IPS DF 6.9 (cell line): ENCODE measurements at places on chromosomes 3 and 15.
A peak's percentile ranks its signal among the peaks of the same experiment; 100 is the strongest.

GRCh38 chr15:99155961-99156443, 51.1 kb downstream of the SYNM start:
- no peak for DNase-seq

GRCh38 chr15:89451846-89452245, 44.5 kb downstream of the RHCG start:
- no peak for DNase-seq

- DNase-seq, result no peak
These were observed 188.4 kb upstream of the PFN2 start for GRCh38 chr3:150158943-150159625.

GRCh38 chr15:101189409-101190091, 62.3 kb downstream of the CHSY1 start:
- no peak for DNase-seq

- no peak for DNase-seq
These were observed 311.1 kb upstream of the THBS1 start for GRCh38 chr15:39269821-39270220.

DNA sequence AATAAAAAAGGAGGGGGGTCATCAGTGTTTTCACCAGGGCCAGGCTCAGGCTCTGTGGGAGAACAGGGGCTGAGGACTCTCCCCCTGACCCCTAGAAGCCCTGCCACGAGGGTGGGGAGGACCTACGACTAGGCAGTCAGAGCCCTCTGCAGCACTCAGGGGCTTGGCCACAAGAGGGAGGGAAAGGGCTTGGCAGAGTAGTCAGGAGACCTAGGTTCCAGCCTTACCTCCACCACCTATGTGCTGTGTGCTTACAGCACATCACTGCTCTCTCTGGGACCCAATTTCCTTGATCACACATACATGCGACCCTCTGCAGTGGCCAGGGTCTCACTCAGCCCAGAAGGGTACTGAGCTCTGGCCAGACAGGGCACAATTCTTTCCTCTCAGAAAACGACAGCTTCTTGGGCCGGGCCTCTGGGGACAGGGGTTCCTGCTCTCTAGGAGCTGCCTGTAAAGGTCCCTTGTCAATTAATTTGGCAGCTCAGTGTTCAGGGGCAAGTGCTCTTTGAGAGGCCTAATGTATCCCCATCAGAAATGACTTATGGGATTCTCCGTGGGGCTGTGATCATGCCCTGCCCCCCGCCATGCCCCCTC, 16.4 kb upstream of the SKIC8 start:
- peak; percentile 48 for DNase-seq

- DNase-seq, result peak; percentile 48
These were observed 336.7 kb upstream of the IGF1R start for GRCh38 chr15:98311566-98312188.

DNA sequence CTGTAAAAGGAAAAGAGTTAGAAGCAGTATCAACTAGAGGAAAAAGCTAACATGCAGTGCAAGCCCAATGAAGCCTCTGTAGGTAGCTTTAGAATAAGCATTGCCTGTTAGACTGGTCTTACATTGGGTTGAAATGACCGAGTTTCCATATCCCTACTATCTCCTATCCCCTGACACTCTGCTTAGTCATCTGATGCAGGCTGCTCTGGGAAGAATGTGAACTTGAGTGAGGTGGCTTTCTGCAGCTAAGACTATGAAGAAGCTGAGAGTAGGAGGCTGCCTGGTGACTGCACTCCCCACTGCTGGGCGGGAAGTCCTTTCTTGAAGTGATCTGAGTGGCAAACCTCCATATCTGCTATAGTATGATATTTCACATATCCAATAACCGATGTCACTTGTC, 64.7 kb downstream of the OXSM start:
- no peak for DNase-seq

- DNase-seq, result no peak
These were observed 29.5 kb downstream of the SIAH2 start for GRCh38 chr3:150733373-150733935.

DNA sequence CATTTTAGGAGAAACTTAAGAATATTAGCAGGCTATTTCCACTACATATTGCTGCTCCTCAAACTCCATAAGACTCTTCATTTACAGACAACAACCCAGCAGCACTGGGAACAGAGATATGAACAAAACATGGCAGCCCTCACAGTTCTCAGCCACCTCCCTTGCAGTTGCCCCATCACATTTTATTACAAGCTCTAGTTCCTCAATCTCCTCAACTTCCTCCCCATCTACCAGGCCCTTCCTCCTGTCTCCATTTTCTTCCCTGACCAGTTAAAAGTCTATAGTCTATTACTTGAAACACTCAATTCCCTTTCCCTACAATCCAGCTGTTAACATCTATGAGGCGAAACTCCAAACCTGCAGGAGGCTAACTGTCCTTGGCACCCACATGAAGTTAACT, 412.5 kb downstream of the TBC1D5 start:
- no peak for DNase-seq

GRCh38 chr15:86221119-86221518, 141.4 kb downstream of the AGBL1 start:
- DNase-seq, result no peak

DNA sequence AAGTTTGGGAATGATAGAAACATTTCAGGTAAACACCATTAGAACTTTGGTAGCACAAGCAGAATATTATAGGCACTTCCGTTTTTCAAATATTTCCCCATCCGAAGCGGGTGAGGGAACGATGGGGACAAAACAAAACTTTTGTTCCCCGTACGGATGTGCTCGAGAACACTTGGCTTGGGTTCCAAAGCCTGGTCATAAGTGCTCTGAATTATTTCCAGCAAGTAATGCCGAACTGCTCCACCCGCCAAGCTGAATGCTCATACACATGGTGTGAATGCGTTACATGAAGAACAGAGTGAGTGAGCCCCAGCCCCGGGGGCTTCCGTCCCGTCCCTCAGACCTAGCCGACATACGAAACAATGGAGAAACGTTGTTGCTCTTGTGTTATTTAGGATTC, 438.2 kb upstream of the ARRDC4 start:
- DNase-seq, result no peak

- no peak for DNase-seq
These were observed 108.7 kb downstream of the ST8SIA2 start for GRCh38 chr15:92502336-92502735.

GRCh38 chr15:101255615-101256241, 3.9 kb upstream of the CHSY1 start:
- DNase-seq, result no peak

DNA sequence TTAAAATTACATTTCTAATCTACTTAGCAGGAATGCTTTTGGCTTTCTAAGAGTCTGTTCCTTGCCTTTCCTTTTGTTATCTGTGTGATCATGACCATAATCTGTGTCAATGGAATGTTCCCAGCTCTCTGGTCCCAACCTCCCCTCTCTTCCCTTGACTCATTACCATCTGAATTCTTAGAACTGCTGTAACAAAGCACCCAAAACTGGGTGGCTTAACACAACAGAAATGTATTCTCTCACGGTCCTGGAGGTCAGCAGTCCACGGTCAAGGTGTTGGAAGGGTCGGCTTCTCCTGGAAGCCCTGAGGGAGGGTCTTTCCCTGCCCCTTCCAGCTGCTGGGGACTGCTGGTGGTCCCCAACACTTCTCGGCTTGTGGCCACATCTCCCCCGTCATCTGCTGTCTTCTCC, 81.1 kb downstream of the LRRK1 start:
- no peak for DNase-seq

GRCh38 chr15:51841406-51842040, 12.1 kb downstream of the TMOD3 start:
- no peak for DNase-seq

GRCh38 chr3:132570016-132570415, 27.1 kb upstream of the ACKR4 start:
- DNase-seq, result no peak

GRCh38 chr15:63461230-63461985, 43.0 kb upstream of the USP3 start:
- no peak for DNase-seq

DNA sequence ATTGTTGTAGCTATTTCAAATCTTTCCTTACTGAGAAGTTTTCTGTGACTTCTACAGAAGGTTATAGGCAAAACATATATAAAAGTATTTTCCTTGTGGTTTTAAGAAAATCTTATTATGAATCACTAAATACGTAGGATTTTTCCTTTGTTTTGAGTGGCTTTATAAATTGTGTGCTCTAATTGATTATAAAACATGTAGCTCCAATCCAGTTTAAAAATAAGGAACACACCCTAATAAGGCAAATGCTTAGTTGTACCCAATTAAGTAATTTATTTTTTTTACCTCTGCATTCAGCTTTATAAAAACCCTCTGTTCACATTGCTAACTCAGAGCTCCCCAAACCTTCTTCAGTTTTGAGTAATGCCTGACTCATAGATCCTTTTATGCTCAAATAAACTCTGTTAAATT, 408.0 kb downstream of the NAALADL2 start:
- DNase-seq, result no peak

GRCh38 chr15:50053055-50053856, 65.8 kb downstream of the ATP8B4 start:
- no peak for DNase-seq

GRCh38 chr3:158725348-158726011, 6.8 kb downstream of the RARRES1 start:
- no peak for DNase-seq

DNA sequence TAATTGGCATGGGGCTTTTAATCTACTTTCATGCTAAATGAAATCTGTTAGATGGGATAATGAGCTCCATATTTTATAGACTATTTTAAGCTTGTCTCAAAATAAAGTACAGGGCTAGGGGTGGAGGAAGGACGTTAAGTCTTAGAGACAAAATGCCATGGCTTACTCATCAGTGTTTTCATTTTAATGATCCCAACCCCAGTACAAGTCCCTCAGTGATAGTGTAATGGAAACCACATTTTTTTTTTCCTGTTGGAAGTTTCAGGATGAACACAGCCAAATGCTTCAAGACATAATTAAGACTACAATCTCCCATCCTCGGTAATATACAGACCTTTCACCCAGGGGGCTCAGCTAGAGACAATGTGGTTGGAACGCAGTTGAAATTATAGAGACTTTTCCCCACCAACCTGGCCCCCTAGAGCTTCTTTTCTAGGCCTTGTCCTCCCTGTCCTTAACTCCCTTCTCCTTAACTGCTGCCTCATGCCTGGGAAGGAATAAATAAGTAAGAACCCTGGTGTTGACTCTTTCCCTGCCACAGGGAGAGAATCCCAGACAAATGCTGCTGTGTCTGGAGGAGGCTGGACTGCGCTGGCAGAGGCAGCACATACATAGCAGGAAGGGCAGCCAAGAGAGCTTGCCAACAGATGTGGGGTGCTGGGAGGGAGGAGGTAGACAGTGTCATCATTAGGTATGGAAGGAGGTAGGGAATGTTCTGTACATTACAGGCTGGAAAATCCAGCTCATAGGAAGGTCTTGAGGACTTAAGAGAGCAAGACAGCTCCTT, 115.4 kb upstream of the ROPN1 start:
- DNase-seq, result no peak

DNA sequence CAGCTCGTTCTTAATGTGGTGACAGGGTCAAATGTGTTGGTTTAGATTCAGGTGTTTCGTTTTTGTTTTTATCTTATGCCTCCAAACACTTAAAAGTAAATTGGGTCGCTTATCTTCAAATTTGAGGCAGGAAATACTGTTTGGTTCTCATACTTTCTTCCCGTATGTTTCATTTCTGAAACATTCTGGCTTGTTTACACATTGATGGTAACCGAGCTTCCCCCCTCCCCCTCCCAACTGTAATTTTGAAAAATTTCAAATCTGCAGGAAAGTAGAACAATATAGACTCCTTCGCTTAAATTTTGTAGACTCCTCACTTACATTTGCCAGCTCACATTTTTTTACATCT, 64.9 kb downstream of the CMTM8 start:
- DNase-seq, result no peak

GRCh38 chr3:172303941-172304558, 144.2 kb downstream of the GHSR start:
- DNase-seq, result no peak

DNA sequence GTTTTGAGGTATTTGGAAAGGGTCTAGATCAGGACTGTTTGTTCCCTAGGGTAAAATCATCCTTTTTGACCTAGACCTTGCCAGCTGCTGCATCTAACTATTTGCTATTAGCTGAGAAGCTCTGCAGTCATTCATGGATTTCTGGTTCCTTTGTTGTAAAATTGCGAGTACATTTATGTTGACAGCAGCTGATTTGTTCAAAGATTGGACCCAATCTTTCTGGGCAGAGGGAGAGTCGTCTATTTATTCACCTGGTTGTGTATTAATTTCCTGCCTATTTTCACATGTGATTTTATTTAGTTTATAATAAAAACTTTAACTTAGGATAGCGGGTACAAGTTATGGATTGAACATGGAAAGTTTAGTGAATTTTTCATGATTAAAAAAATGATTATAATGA, 236.3 kb downstream of the CNTN4 start:
- DNase-seq, result no peak

- DNase-seq, result no peak
These were observed 45.3 kb downstream of the ZPLD1 start for GRCh38 chr3:102480139-102480538.

DNA sequence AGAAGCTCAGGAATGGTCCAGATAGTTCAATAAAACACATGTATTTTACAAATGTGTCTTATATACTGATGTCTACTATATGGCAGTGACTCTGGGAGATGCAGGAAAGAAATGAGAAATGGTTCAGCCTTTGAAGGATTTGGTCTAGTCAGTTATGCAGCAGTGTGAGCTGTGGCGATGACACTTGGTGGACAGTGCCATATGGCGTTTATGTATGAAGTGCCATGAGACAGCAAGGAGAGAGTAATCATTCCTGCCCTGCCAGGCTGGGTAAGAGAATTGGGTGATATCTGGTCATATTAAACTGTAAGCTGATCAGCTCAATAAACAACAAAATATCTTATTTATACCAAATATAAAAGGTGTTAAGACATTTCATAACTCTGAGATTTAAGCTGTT, 47.6 kb upstream of the ANP32A start:
- no peak for DNase-seq

DNA sequence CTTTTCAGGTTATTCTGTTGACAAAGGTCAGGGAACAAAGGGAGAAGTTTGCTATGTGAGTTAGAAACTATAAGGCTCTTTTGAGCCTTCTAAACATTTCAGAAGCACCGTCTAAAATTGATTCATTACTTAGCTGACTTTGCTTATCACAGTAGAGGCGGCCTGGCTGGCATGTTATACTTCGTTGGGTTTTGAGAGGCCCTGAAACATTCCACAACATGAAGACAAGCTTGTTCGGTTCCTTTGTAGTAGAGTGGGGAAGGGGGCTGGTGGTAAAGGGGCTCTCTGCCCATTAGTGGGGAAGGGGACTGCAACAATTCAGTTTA, 23.6 kb downstream of the ZBTB38 start:
- DNase-seq, result no peak

- no peak for DNase-seq
These were observed 144.8 kb upstream of the BHLHE40 start for GRCh38 chr3:4834403-4834866.

DNA sequence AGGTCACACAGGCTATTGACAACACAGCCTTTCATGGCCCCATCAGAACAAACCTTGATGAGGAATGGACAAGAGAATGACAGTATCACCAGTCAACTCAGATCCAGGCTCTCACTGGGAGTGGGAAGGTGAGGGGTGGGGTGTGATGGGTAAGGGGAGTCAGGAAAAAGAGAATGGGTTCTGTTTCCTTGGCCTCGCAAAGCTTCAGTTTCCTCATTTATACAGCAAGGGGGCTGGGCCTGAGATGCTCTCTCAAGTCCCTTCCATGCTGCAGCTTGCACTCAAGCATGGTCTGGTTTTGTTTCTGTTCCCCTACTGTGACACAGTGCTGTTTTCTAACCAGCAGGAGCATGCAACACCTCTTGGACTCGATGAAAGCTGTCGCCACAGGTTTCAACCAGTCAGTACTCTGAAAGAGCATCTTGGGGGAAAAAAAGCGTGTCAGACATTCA, 65.7 kb upstream of the IL12A start:
- DNase-seq, result no peak

GRCh38 chr3:71951361-71951760, 166.4 kb upstream of the PROK2 start:
- DNase-seq, result no peak
